ENCODE measurements at places on chromosomes 7 and 10. TPM values are rescaled to one million over a fixed set of nuclear protein-coding genes. Genes with fewer than 3 reads are reported as not detected.

DNA sequence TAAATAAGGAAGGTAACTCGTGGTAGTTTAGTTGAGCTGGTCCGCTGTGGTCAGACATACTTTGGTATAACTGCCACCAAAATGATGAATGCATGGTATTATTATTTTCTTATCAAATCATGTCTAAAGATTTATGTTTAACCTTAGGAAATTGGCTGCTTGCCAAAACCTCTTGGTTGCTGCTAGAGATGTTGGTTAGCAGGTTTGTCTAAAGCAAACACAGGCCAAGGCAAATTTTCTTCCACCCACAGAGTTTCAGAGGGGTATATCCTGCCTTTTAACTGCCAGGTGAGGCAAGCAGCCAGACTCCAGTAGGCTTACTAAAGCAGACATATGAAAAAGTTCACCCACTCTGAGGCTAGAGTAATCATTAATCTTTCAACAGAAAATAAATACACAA is 101.4 kb downstream of the SEMA3E start:
- DNase-seq: peak; percentile 65
- no peak overlapping the region for H3K4me3 ChIP-seq
- no peaks in the 10 kb centered on the region for H3K27me3 ChIP-seq
- no peaks in the 10 kb centered on the region for H3K36me3 ChIP-seq
- peak overlapping the region; percentile 61 for H3K27ac ChIP-seq

GRCh38 chr7:13262929-13263530 is 575.6 kb downstream of the ARL4A start:
- H3K4me1 ChIP-seq: no peaks in the 10 kb centered on the region
- no peak overlapping the region for H3K4me3 ChIP-seq
- no peaks in the 10 kb centered on the region for H3K36me3 ChIP-seq
- no peak for DNase-seq

- DNase-seq: peak; percentile 95
- H3K4me1 ChIP-seq: peaks cover 17% of the 10 kb centered on the region
- no peaks in the 10 kb centered on the region for H3K27me3 ChIP-seq
Measured at GRCh38 chr10:38010119-38010903, at the start of gene ZNF33A. Gene ZNF33A, plus strand, starts transcription at chr10:38010675. Its CDS starts 1,667 bp downstream, at chr10:38012342.

GRCh38 chr7:91780521-91780920 is 100.0 kb downstream of the MTERF1 start:
- no peak overlapping the region for H3K4me3 ChIP-seq
- no peaks in the 10 kb centered on the region for H3K4me1 ChIP-seq
- no peak overlapping the region for H3K27ac ChIP-seq
- H3K27me3 ChIP-seq: no peaks in the 10 kb centered on the region
- DNase-seq: no peak

DNA sequence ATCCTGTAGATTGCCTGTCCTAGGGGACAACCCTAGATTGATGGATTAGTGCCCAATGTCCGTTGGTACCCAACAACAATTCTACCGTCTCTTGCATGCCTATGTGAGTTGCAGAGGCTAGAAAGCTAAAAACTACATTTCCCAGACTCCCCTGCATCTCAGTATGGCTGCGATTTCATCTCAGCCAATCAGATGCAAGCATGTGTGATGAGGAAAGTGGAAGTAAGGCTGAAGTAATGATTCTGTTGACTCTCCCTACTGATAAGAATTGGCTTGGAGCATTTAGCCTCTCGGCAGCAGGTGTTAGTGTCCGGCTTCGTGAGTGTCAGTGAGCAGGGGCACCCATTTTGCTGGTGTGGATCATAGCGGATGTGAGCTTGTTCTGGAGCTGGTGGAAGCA is 171.9 kb downstream of the FGFR2 start:
- no peak overlapping the region for H3K27ac ChIP-seq
- H3K36me3 ChIP-seq: no peaks in the 10 kb centered on the region
- H3K4me1 ChIP-seq: no peaks in the 10 kb centered on the region
- no peak for DNase-seq

DNA sequence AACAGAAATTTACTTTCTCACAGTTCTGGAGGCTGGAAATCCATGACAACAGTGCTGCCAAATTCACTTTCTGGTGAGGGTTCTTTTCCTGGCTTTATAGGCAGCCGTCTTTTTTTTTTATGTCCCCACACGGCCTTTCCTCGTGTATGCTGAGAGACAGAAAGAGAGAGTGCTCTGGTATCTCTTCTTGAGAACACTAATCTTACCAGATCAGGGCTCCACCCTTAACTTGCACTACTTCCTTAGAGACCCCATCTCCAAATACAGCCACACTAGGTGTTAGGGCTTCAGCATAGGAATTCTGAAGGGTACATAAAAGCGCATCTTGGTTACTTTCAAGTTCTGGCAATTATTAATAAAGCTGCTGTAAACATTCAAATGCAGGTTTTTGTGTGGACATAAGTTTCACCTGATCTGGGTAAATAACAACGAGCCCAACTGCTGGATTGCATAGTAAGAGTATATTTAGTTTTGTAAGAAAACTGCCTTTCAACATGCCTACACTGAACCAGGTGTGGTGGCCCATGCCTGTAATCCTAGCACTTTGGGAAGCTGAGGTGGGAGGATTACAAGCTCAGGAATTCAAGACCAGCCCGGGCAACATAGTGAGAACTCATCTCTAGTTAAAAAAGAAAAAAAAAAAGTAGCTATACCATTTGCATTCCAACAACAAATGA is 8.2 kb upstream of the C1GALT1 start:
- no peak for DNase-seq
- no peak overlapping the region for H3K4me3 ChIP-seq
- no peaks in the 10 kb centered on the region for H3K27me3 ChIP-seq
- H3K27ac ChIP-seq: no peak overlapping the region
- H3K4me1 ChIP-seq: peaks cover 15% of the 10 kb centered on the region

GRCh38 chr7:69002416-69002815 is 595.9 kb upstream of the AUTS2 start:
- H3K27ac ChIP-seq: no peak overlapping the region
- H3K4me3 ChIP-seq: no peak overlapping the region
- H3K36me3 ChIP-seq: no peaks in the 10 kb centered on the region
- H3K4me1 ChIP-seq: peaks cover 7% of the 10 kb centered on the region
- H3K27me3 ChIP-seq: no peaks in the 10 kb centered on the region

GRCh38 chr10:421170-421569 is 268.3 kb downstream of the DIP2C start:
- H3K4me3 ChIP-seq: no peak overlapping the region
- no peaks in the 10 kb centered on the region for H3K36me3 ChIP-seq
- no peak overlapping the region for H3K27ac ChIP-seq

GRCh38 chr10:128258421-128258976 is 132.3 kb upstream of the MKI67 start:
- H3K27me3 ChIP-seq: no peaks in the 10 kb centered on the region
- no peak for DNase-seq
- H3K4me1 ChIP-seq: no peaks in the 10 kb centered on the region
- no peaks in the 10 kb centered on the region for H3K36me3 ChIP-seq
- H3K4me3 ChIP-seq: no peak overlapping the region

DNA sequence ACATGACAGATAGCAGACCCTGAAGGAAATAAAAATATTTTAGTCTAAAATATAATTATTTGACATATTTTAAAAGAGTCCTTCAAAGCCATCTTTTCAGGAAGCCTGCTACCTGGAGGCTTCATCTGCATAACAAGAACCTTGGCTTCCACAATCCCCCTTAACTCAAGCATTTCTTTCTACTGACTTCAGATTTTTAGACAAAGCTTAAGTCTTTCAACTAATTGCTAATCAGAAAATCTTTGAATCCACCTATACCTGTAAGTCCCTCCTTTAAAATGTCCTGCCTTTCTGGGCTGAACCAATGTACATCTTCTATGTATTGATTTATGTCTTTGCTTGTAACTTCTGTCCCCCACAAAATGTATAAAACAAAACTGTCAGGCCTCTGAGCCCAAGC is 23.5 kb upstream of the PRF1 start:
- H3K27ac ChIP-seq: no peak overlapping the region
- no peak for DNase-seq
- H3K4me1 ChIP-seq: no peaks in the 10 kb centered on the region
- H3K4me3 ChIP-seq: no peak overlapping the region
- no peaks in the 10 kb centered on the region for H3K27me3 ChIP-seq

DNA sequence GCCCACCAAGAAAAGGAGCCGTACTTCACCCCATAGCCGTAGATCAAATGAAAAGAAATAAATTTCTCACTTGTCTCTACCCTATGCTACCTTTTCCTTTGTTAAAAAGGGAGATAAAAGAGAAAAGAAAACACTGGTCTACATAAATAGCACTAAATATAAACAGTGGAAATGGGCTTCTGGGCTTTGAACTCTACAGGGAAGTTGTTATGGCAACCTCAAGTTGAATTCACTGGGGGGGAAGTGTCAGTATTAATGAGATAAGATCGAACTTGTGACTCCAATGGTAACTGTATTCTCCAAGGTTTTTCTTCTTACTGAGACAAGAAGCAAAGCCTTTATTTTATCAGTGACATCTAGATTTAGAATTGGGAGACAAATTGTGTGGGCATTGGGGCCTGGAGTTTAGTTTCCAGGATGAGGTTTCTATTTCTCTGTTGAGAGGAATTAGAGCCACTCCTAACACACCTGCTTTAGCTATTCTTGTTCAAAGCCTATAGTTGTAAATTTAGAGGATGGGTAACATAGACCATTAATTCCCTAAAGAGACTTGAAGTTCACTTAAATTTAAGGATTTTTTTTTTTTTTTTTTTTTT is 604.3 kb upstream of the GALNT17 start:
- H3K27me3 ChIP-seq: no peaks in the 10 kb centered on the region
- DNase-seq: no peak
- no peak overlapping the region for H3K27ac ChIP-seq
- H3K4me3 ChIP-seq: no peak overlapping the region
- H3K4me1 ChIP-seq: peaks cover 6% of the 10 kb centered on the region

DNA sequence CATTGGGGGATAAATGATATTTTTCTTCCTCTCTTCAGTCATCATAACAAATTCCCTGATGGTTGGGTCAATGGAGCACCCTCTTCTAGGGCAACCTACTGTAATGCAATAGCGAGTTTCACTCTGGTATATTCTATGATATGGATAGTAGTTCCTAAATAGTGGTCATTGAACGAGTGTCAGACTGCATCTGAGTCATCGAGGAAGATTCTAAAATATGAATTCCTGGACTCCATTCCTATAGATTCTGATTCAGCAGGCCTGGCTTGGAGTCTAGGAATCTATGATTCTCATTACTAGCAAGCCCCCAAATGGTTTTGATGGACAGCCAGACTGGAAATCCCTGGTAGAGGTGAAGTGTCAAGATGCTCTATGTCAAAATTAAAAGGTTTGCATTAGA is 254.5 kb downstream of the BUB3 start:
- no peaks in the 10 kb centered on the region for H3K4me1 ChIP-seq
- no peak overlapping the region for H3K27ac ChIP-seq
- no peak overlapping the region for H3K4me3 ChIP-seq
- no peaks in the 10 kb centered on the region for H3K27me3 ChIP-seq
- no peak for DNase-seq

- no peaks in the 10 kb centered on the region for H3K4me1 ChIP-seq
- H3K36me3 ChIP-seq: no peaks in the 10 kb centered on the region
- DNase-seq: no peak
- H3K27me3 ChIP-seq: no peaks in the 10 kb centered on the region
- no peak overlapping the region for H3K27ac ChIP-seq
Measured at GRCh38 chr7:90892213-90892612, 296.1 kb downstream of the CDK14 start.

GRCh38 chr10:86335257-86335656 is 31.3 kb downstream of the GRID1 start:
- H3K4me3 ChIP-seq: no peak overlapping the region
- H3K27me3 ChIP-seq: no peaks in the 10 kb centered on the region
- no peaks in the 10 kb centered on the region for H3K4me1 ChIP-seq
- no peak overlapping the region for H3K27ac ChIP-seq
- no peak for DNase-seq

DNA sequence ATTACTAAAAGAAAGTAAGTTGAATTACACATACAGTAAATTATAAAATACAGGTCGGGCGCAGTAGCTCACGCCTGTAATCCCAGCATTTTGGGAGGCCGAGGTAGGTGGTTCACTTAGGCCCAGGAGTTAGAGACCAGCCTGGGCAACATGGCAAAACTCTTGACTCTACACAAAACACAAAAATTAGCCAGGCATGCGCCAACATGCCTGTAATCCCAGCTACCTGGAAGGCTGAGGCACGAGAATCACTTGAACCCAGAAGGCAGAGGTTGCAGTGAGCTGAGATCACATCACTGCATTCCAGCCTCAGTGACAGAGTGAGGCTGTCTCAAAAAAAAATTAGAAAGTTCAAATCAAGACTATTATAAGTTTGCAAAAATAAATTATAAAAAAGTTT is 174.9 kb downstream of the GALNT11 start:
- peaks cover 15% of the 10 kb centered on the region for H3K36me3 ChIP-seq
- no peaks in the 10 kb centered on the region for H3K4me1 ChIP-seq

DNA sequence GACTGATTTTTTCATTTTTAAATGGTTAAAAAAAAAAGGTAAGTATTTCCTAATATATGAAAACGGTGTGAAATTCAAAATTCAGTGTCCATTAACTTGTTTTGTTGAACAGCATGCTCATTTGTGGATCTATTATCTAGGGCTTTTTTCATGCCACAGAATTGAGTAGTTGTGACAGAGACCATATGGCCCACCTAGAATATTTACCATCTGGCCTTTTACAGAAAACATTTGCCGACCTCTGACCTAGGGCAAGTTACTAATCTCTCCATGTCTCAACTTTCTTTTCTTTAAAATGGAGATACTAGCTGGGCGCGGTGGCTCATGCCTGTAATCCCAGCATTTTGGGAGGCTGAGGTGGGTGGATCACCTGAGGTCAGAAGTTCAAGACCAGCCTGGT is 41.3 kb downstream of the GRK5 start:
- DNase-seq: no peak
- H3K36me3 ChIP-seq: no peaks in the 10 kb centered on the region
- no peak overlapping the region for H3K4me3 ChIP-seq
- no peak overlapping the region for H3K27ac ChIP-seq
- no peaks in the 10 kb centered on the region for H3K27me3 ChIP-seq

DNA sequence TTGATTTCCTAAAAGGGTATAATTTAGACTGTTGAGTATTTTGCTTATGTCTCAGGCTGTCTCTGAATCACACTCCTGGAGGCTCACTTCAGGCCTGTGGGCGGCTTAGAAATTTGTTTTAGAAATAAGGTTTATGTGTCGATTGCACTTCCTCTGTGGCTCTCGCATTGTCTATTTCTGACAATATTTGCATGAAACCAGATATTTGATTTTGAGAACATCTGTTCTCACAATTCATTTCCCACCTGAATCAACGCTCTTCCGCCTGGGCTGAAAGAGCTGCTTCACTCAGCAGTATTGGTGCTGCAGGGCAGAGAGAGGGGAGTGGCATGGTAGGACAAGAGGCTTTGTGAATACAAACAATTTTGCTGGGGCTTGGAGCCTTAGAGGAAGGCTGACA is 262.0 kb downstream of the ADRA2A start:
- H3K36me3 ChIP-seq: no peaks in the 10 kb centered on the region
- no peak for DNase-seq
- H3K27ac ChIP-seq: no peak overlapping the region
- no peak overlapping the region for H3K4me3 ChIP-seq
- H3K4me1 ChIP-seq: no peaks in the 10 kb centered on the region
- H3K27me3 ChIP-seq: no peaks in the 10 kb centered on the region

- H3K27me3 ChIP-seq: no peaks in the 10 kb centered on the region
- no peaks in the 10 kb centered on the region for H3K4me1 ChIP-seq
- no peak for DNase-seq
- no peak overlapping the region for H3K27ac ChIP-seq
- H3K4me3 ChIP-seq: no peak overlapping the region
Measured at GRCh38 chr7:157208571-157209413, 70.1 kb downstream of the UBE3C start.

The BLNK gene
- total RNA-seq: 55.4 TPM

The PAPOLB gene
- under 0.01 TPM for total RNA-seq

The CFTR gene
- total RNA-seq: 329 TPM

The MUC12 gene
- total RNA-seq: not detected

The NOD1 gene
- 3.6 TPM for total RNA-seq

All from body of pancreas (tissue), 4 donors.